ENCODE measurements at places on chromosomes 16 and 17. TPM values are rescaled to one million over a fixed set of nuclear protein-coding genes. Genes with fewer than 3 reads are reported as not detected.

GRCh38 chr17:69651921-69652320 is 237.4 kb downstream of the MAP2K6 start:
- no peak for DNase-seq

Gene SLFN14
- polyA plus RNA-seq = not detected

Gene C17orf113
- 0.66 TPM for polyA plus RNA-seq

Gene CCL5
- 5.4 TPM for polyA plus RNA-seq
